PC-9 (cell line): ENCODE measurements at places on chromosomes 7 and 10. TPM values are rescaled to one million over a fixed set of nuclear protein-coding genes. Genes with fewer than 3 reads are reported as not detected.

Gene DHTKD1
- 41.1 and 43.8 TPM in 2 replicates for total RNA-seq

Gene KNDC1
- 1.2 and 1.7 TPM in 2 replicates for total RNA-seq

Gene ABCB1
- total RNA-seq = not detected in 2 replicates

DNA sequence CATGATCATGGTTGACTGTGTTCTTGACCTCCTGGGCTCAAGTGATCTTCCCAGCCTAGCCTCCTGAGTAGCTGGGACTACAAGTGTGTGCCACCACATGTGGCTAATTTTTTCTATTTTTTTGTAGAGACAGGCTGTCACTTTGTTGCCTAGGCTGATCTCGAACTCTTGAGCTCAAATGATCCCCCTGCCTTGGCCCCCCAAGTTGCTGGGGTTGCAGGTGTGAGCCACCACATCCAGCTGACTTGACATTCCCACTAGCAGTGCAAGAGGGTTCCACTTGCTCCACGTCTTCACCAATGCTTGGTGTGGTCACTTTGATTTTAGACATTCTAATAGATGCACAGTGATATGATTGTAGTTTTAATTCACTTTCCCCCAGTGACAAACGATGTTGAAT, 25.1 kb downstream of the CYP26A1 start:
- H3K27ac ChIP-seq = no peak overlapping the region
- no peaks in the 10 kb centered on the region for H3K36me3 ChIP-seq
- no peak for DNase-seq
- H3K27me3 ChIP-seq = no peaks in the 10 kb centered on the region
- no peaks in the 10 kb centered on the region for H3K4me1 ChIP-seq

DNA sequence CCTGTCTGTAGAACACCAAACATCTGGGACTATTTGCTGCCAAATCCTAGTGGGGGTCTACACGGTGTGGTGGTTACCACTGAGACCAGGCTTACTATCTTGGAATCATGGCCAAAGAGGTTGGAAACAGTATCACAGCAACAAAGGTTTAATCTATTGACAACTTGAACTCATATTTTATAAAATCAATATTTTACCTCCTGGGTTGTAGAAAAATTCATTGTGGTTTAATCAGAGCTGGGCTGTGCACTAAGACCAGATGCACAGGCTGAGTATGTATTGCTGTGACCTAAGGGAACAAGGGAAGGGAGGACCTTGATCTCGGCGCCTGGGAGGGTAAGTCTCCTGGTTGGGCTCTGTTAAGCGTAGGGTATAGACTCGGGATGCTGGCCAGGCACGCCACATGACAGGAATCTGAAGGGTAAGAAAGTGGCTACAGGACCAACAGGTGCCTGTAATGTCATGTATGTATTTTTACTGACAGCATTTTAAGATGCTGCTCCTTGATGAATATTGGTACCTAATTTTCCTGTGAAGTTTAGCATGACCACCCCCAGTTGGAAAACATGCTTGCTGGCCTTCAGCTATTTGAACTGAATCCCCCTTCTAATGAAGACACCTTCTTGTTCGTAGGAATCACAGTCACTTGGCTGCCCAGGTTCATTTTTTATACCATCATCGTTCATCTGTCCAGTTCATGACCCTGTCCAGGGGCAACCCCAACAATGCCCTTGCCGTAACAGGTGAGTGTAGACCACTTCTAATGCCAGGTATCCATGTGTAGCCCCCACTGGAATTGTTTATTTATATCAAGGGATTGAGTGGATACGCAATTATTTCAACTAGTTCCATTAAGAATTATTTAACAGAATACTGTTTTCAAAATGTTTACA, 79.5 kb downstream of the EZH2 start:
- peaks cover 14% of the 10 kb centered on the region; the same call in 1 of the 2 replicates for H3K36me3 ChIP-seq
- no peak for DNase-seq
- H3K4me1 ChIP-seq = no peaks in the 10 kb centered on the region
- H3K27me3 ChIP-seq = no peaks in the 10 kb centered on the region

- no peaks in the 10 kb centered on the region for H3K27me3 ChIP-seq
- no peaks in the 10 kb centered on the region for H3K4me1 ChIP-seq
- H3K4me3 ChIP-seq = no peak overlapping the region
- no peak overlapping the region for H3K27ac ChIP-seq
- no peak for DNase-seq
Observed at GRCh38 chr10:28970231-28970630, 292.9 kb downstream of the BAMBI start.

GRCh38 chr10:104424719-104425118, 71.1 kb downstream of the CFAP58 start:
- DNase-seq = no peak
- H3K36me3 ChIP-seq = no peaks in the 10 kb centered on the region
- no peak overlapping the region for H3K27ac ChIP-seq
- no peaks in the 10 kb centered on the region for H3K4me1 ChIP-seq

DNA sequence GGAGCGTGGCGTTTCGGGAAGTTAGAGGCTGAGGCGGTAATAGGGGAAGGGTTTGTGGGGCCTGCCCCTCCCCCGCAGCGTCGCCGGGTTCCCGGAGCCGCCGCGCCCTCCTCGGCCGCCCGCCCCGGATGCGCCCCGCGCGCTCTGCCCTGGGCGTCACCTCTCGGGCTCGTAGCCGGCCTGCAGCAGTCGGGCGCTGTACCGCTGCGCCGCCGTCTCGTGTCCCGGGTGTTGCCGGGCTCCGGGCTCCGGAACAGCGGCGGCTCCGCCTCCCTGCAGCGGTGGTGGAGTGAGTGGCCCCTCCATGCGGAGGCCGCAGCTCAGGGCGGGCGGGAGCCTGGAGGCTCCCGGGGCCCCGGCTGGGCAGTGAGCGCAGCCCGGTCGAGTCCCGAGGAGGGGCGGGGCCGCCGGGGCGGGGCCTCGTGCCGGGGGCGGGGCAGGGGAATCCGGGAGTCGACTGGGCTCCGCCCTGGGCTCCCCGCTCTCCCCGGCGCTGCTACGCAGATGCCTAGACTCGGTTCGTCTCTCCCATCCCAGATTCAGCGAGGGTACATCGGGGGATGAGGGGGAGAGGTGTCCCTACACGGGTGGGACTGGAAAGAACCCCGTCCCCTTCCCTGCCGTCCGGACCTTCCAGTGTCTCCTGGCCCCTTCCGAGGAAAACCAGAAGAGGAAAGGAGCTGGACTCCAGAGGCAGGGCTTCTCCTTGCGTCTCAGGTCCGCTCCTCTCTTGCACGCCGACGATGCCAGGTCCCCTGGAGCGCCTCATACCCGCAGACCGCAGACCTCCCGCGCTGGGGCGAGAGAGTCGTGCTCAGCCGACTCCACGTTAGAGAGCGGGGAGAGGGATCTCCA, at the start of gene IMPDH1:
IMPDH1 (minus strand) TSS at position 387 of the 855 bp plus-strand sequence; CDS start at position 306, 81 bp downstream.
- H3K4me3 ChIP-seq = peak within 1 kb of the TSS; percentile 67
- peak; percentile 95 for DNase-seq
- H3K4me1 ChIP-seq = peaks cover 23% of the 10 kb centered on the region
- H3K36me3 ChIP-seq = no peaks in the 10 kb centered on the region
- no peaks in the 10 kb centered on the region for H3K27me3 ChIP-seq

GRCh38 chr10:71270301-71271220, 48.5 kb upstream of the SLC29A3 start:
- DNase-seq = no peak
- H3K4me1 ChIP-seq = peaks cover 6% of the 10 kb centered on the region

DNA sequence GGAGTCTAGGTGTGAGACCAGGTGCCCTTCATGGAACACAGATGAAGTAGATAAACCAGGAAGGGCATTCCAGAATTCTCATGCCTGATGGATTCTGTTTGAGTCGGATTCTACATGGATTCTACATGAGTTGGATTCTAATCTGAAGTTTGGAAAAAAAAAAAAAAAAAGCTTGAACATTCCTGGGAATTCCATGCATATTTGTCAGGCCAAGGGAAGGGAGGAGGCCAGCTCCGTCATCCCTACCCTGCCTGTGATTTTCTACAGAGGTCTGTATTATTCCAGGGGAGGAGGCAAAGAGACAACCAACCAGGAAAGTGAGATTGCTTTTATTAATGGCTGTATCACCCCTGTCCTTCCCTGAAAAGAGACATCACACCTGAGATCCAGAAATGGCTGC, 27.8 kb upstream of the EBLN1 start:
- H3K36me3 ChIP-seq = no peaks in the 10 kb centered on the region
- H3K27me3 ChIP-seq = no peaks in the 10 kb centered on the region
- H3K27ac ChIP-seq = peak overlapping the region; percentile 96; the same call in 1 of the 2 replicates
- H3K4me3 ChIP-seq = no peak overlapping the region

DNA sequence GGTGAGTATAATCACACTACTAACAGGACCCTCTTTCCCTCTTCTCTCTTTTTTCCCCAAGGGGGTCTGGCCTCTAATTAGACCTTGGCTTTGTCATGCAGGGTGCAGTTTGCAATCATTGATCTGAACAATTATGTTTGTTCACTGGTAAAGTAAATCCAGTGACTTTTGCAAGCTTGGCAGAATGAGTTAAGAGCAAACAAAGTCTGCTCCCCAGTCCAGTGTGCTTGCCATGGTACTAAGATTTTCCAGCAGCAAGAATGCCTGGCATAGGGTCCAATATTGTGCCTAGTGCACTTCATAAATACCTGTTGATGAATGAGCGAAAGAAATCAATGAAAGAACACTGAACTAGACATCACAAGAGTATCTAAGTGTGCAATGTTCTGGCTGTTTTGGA, 43.9 kb downstream of the PLXDC2 start:
- no peaks in the 10 kb centered on the region for H3K27me3 ChIP-seq
- H3K4me3 ChIP-seq = no peak overlapping the region
- H3K4me1 ChIP-seq = no peaks in the 10 kb centered on the region
- no peaks in the 10 kb centered on the region for H3K36me3 ChIP-seq
- H3K27ac ChIP-seq = no peak overlapping the region
- no peak for DNase-seq

- no peak overlapping the region for H3K27ac ChIP-seq
- peaks cover 19% of the 10 kb centered on the region; the same call in 1 of the 2 replicates for H3K36me3 ChIP-seq
- H3K4me3 ChIP-seq = no peak overlapping the region
- no peaks in the 10 kb centered on the region for H3K27me3 ChIP-seq
Observed at GRCh38 chr7:156764016-156764669, 123.6 kb downstream of the RNF32 start.

Gene HABP2
- total RNA-seq = not detected in 2 replicates

- no peaks in the 10 kb centered on the region for H3K36me3 ChIP-seq
- no peaks in the 10 kb centered on the region for H3K4me1 ChIP-seq
- H3K27me3 ChIP-seq = no peaks in the 10 kb centered on the region
Observed at GRCh38 chr10:122561212-122561611, 658 bp downstream of the DMBT1 start.

Gene NFE2L3
- 44.2 and 49.1 TPM in 2 replicates for total RNA-seq

GRCh38 chr10:52578871-52579405, 193.6 kb downstream of the MBL2 start:
- H3K27me3 ChIP-seq = no peaks in the 10 kb centered on the region
- H3K36me3 ChIP-seq = no peaks in the 10 kb centered on the region
- no peak overlapping the region for H3K4me3 ChIP-seq
- no peak overlapping the region for H3K27ac ChIP-seq
- no peaks in the 10 kb centered on the region for H3K4me1 ChIP-seq

GRCh38 chr7:106614751-106615150, 46.2 kb downstream of the CCDC71L start:
- DNase-seq = no peak
- no peak overlapping the region for H3K4me3 ChIP-seq
- no peaks in the 10 kb centered on the region for H3K4me1 ChIP-seq
- H3K27me3 ChIP-seq = no peaks in the 10 kb centered on the region
- H3K27ac ChIP-seq = no peak overlapping the region
